Activated T-cell treated with anti-CD3 and anti-CD28 coated beads for 1 hour (primary cell): ENCODE measurements at places on chromosomes 5 and 9.

DNA sequence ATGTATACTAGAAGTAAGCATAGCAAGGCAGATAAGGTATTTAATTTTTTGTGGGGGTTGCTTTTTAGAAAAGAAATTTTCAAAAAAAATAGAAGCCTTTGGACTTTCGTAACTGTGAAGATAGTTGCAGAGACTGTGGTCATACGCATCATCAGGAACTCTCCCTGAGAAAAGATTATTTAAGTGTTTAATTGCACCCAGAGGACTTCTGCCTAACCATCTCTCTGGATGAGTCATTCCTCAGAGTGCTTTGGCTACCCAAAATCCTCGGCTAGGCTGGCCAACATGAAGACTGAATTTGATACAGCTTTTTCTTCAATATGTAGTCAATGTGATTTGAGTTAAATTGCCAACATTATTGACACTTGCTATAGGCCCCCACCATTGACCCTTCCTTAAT, 296.4 kb downstream of the TLR4 start:
- DNase-seq, result no peak

GRCh38 chr5:134521841-134522240, 3.6 kb upstream of the JADE2 start:
- DNase-seq, result no peak

DNA sequence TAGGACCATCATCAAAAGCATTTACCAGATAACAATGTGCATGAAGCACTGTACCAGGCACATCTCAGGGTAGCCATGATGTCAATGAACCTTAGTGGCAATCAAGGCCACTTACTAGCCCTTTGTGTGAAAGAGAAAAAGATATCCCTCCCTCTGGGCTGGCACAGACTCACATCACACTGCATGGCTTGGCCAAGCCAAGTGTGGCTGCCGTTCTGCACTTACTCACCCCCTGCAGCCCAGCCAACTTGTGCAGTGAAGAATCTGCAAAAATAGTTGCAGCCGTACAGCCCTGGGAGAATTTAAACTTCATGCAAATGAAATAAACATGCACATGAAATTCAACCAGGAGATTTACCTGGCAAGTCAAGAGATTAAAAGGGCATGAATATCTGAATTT, 333.5 kb downstream of the DEPDC1B start:
- DNase-seq, result no peak

DNA sequence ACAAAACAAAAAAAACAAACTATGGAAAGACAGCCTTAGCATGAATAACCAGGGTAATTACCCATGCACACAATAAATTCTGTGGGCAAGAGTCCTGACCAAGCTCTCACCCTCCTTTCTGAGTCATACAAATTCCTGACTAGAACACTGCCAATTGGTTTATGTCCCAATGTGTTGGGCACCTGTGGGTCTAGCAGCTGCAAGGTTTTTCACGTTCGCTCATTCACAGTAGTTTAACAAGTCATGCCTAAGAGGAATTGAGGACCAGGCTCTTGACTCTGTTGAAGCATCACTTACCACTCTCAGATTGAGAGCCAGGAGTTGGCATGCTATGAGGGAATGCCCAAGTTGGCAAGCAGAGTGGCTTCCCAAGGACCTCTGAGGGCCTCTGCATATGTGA, 205.5 kb upstream of the SLC24A2 start:
- no peak for DNase-seq

DNA sequence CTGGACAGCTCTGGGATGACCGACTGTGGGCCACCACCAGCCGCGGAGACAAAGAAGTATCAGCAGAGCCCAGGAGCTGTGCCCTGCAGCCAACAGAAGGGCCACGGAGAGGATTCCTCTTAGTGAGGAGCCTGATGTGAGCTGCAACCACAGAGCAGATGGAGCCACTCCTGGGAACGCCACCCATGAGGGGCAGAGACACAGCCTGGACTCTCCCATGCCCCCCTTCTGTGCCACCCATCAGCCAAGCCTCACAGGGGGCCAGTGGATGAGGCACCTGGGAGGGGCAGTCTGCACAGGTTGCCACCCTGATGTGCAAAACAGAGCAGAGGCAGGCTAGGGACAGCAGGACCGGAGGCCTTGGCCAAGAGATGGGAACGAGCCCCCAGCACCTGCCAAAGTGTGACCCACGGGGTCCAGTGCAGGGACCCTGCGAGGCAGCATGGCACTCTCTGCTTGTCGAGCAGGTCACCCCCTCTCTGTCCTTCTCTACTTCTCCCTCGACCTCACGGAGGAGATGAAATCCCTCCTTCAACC, 380.7 kb upstream of the IRX1 start:
- DNase-seq, result no peak

GRCh38 chr9:126692041-126692758, 78.5 kb downstream of the LMX1B start:
- no peak for DNase-seq

GRCh38 chr5:174723979-174724483, 351 bp upstream of the MSX2 start:
- no peak for DNase-seq
